Thoracic aorta endothelial cell (primary cell): ENCODE measurements at places on chromosomes 1 and 21. TPM values are rescaled to one million over a fixed set of nuclear protein-coding genes. Genes with fewer than 3 reads are reported as not detected.

The RGS18 gene
- total RNA-seq = not detected in 2 replicates

The KCNA3 gene
- total RNA-seq = not detected in 2 replicates

The CENPL gene
- total RNA-seq = 26.6 and 35.8 TPM in 2 replicates

The FYB2 gene
- not detected in 2 replicates for total RNA-seq

The FNDC5 gene
- 0.13 TPM in 1 of 2 replicates, not detected in the other for total RNA-seq

The BARHL2 gene
- not detected in 2 replicates for total RNA-seq

The CR1 gene
- not detected in 2 replicates for total RNA-seq
